ENCODE measurements at places on chromosomes 1 and 21.

DNA sequence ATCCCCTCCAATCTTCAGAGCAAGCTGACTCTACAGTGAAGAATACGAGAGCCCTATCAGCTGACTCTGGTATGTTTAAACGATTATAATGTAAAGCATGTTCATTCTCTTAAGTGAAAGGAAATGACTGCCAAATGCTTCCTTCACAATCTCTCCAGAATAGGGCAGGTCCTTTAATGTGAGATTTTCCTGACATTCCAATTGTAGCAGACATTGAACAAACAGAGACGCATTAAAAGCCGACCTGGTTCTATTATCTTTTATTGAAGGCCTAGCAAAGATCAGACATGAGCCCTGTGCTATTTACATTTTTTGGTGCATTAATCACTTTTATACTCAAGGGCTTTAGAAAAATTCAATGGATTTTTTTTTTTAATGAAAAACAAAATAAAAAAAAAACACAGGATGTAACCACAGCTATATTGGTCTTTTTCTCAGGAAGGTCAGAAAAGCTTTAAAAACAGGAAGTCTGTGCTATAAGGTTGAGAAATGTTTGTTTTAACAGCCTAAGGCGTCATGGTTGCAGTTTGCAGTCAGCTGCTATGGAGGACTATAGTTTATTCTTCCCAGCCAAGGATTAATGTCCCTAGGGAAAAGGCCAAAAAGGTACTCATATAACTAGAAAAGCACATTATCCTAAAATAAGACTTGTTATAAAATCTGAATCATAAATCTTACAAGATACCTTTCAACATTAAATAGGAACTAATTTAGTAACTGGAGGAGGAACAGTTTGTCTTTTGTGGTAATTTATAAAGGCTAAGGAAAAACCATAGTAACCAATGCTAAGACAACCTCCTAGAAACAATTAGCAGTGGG, 104.8 kb downstream of the RERE start:
- no peak for DNase-seq

DNA sequence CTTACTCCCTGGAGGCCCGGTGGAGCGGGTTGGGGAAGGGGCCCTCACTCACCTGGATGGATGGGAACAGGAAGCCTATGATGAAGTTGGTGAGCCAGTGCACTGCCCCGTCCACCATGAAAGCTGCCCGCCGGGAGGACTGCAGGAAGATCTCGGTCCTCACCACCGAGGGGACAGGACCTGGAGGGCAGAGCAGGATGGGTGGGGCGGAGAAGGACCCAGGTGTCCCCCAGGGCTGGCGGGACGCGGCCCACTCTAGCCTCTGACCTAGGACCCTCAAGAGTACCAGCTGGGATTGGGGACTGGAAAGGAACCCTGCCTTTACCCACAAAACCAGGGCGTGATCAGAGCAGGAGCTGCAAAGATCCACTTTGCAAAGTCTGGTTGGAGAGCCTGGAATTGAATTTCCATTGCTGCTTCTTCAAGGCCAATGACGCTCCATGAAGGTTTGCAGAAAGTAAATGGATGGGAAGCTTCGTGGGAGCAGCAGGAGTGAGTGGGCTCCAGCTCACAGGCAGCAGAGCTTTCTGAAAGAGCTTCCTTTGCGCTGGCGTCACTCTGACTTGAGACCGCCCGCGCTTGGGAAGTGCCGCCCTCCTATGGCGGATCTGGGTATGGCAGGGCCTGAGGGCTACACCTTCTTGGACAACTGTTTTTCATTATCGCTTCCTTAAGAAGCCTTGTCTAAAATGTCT, 21.4 kb downstream of the SLC2A7 start:
- DNase-seq = peak; percentile 38

- no peak for DNase-seq
These were observed 12.2 kb downstream of the SDCCAG8 start for GRCh38 chr1:243267914-243268653.

- no peak for DNase-seq
These were observed 36.8 kb upstream of the RUNX3 start for GRCh38 chr1:24966724-24967346.

DNA sequence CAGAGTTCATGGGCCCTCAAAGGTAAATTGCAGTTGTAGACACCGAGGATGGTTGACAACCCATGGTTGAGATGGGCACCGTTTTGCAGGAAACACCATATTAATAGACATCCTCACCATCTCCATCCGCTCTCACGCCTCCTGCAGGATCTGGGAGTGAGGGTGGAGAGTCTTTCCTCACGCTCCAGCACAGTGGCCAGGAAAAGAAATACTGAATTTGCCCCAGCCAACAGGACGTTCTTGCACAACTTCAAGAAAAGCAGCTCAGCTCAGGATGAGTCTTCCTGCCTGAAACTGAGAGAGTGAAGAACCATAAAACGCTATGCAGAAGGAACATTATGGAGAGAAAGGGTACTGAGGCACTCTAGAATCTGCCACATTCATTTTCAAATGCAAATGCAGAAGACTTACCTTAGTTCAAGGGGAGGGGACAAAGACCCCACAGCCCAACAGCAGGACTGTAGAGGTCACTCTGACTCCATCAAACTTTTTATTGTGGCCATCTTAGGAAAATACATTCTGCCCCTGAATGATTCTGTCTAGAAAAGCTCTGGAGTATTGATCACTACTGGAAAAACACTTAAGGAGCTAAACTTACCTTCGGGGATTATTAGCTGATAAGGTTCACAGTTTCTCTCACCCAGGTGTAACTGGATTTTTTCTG, 9.3 kb downstream of the SLAMF8 start:
- DNase-seq = no peak

DNA sequence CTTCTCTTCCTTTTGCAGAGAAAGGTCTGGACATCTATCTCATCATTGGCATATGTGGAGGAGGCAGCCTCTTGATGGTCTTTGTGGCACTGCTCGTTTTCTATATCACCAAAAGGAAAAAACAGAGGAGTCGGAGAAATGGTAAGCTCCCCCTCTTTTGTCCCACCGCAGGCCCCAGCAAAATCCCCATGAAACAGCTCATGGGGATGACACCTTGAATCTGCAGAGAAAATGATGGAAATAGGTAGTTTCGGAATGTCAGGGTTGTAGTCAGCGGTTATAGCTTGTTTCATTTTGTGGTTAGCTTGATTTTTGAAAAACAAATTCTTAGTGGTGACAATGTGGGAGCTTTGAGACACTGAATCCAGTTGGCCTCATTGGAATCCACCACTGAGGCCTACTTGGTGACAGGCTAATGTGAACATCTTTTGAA, 10.3 kb downstream of the CD2 start:
- DNase-seq = no peak

DNA sequence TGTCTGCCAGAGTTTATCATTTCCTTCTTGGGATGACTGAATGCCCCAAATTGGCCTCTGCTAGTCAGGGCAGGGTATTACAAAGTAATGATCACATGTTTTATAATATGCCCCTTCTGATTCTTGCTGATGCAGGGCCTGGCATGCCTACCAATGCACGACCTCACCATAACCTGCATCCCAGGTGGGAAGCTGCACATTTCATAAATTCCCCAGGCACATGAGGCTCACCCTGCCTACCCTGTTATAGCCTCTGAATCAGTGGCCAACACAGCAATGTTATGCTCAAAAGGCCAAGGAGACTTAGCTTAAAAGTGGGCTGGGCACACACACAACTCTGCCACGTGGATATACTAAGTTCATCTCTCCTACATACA, 28.0 kb upstream of the XPR1 start:
- DNase-seq = no peak

Measured in kidney epithelial cell (primary cell).